Stimulated activated CD4-positive, alpha-beta T cell treated with anti-CD3 and anti-CD28 coated beads, Interleukin-1b, Interleukin-23, amount 100 ng/mL, for 1 hour (primary cell): ENCODE measurements at places on chromosomes 2 and 18.

GRCh38 chr2:200383380-200384110, 77.1 kb downstream of the SPATS2L start:
- no peak for DNase-seq

DNA sequence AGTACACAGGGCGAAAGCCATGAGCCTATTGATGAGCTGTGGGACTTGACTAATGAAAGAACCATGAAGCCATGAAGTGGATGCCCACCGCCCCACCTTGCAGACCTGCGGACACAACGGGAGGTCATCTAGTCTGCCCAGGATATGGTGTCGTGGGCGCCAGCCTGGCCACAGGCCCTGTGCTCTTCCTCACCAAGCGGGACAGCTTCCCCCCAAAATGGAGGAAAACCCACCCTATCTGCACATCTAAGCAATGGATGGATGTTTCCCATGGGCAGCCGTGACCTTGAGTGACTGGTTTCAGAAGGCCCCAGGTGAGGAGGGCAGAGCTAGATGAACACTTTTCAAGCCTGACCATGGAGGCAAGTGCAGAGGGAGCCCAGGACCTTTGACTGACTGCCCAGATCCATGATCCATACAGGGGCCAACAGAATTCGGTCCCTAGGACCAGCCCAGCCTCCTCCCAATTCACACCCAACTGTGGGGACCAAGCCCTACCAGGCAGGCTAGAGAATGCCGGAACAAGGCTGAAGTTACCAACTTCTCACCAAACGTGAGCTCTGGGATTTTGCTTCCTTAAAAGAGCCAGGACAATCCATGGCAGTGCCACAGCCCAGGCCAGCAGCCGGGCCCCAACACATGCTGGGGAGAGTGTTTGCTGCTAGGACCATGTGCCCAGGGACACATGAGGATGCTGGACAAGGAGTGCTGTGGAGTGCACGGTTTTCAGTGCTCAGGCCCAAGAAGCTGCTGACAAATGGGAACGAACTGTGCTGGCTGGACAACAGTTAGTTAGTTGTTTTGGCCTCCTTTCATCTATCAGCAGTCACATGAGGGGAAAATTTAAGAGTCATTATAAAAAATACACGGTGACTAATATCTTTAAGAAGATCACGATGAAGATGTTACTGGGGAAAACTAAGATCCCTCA, 249.4 kb downstream of the HDAC4 start:
- DNase-seq: no peak

DNA sequence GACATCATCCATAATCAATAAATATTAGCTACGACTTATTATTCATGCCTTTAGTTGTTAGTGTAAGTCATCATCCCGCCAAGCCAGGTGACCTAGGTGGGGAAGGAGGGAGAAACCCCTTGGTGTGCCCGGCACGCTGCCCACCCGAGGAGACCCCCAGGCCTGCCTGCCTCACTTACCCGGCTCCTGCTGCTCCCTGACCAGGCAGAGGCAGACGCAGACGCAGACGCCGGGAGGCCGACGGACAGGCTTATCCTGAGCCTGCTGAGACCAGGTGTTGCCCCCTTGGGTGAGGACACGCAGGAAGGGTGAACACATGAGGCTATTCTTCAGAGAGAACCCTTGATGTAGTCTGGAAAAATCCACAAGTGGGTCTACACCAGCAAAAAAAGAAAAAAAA, 401.8 kb downstream of the GALR1 start:
- DNase-seq: no peak

DNA sequence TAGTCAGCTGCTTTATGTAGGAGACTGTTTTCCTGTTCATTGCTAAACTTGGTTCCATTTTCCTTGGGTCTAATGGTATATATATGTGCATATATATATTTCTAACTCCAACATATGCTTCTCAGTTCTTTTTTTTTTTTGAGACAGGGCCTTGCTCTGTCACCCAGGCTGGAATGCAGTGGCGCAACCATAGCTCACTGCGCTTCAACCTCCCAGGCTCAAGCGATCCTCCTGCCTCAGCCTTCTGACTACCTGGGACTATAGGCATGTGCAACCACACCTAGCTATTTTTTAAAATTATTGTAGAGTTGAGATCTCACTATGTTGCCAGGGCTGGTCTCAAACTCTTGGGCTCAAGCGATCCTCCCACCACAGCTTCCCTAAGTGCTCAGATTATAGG, 22.1 kb downstream of the STPG4 start:
- no peak for DNase-seq

- no peak for DNase-seq
Observed at GRCh38 chr2:237199082-237199481, 113.4 kb downstream of the COPS8 start.

DNA sequence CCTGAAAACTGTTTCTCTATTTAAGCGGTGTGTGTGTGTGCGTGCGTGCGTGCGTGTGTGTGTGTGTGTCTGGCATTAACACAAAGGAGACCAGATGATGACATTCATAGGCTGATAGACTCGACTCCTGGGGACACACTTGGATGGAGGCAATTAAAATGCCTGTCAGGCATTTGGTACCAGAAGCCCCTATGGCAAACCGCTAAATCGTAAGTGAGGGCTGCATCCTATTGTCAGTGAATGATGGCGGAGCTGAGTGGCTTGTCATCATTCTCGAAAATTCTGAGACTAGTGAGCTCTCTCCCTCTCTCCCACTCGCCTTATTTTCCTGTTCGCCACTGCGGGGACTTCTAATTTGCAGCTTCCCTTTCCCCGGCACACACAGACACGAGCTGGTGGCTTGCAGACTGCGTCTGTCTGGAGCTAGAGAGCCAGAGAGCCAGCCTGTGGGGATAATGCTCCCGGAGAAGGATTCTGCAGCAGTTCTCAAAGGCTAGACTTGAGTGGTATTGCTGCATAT, 155.4 kb downstream of the MAP2 start:
- no peak for DNase-seq

DNA sequence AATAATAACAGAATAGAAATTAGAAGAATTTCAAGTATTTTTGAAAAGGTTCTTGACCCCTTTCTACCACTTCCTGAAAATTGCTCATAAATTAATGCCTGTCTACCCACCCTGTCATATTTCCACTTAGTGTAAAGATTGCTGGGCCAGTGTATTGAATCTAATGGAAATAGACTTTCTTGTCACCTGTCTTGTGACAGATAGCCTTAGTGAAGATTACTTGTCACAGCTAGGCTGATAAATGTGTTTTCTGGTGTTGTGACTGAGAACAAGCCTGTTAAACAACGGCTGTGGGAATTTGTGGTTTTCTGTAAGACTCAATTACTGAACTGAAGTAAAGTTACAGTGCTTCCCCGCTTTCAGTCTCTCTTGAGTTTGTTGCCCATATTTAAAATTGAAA, 37.0 kb downstream of the PIK3C3 start:
- no peak for DNase-seq

- no peak for DNase-seq
Observed at GRCh38 chr2:138503087-138503442, 1.5 kb downstream of the SPOPL start.

DNA sequence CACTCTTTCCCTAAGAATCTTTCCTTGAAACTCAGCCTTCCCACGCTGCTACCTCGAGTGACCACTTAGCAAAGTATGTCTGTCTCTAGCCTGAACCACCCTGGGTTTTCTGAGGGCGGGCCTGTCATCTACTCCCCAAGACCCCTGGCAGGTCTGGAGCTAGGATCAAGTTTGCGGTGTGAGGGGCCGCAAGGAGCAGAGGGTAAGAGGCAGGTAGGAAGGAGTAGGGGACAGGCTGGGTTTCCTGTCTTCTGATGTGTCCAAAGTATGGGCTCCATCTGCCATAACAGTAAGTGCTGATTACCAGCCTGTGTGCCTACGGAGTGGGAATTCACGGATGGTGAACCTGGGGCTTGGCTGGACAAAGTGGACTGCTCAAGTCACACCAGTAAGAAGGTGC, 25.4 kb downstream of the ZFP36L2 start:
- no peak for DNase-seq

DNA sequence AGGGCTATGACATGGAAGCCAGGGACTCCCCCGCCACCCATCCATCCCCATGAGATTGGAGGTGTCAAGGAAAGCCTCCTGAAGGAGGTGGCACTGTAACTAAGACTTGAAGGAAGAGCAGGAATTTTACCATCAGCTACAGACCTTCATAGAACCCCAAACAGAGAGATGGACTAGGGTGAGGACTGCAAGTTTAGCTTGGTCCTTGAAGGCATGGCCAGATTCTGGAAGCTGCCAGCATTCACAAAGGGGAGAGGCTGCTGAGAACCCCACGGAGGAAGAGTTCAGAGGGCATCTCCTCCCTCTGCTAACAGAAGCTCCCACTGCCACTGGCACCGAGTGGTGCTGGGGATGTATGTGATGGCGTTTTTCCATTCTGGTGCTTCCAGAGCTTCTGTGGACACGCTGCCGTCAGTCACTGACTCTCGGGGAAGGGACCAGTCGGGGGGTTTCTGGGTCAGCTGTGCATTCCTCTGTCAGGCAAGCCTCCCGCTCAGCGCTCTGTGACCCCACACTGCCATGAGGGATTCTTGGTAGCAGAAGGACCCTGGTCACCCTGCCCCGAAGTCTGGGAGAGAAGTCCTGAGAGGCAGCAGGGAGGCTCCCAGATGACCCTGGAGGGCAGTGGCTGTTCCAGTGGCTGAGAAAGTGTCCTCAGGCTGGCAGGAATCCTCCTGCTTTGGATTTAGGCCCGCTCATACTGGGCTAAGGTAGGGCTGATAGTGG, 18.1 kb downstream of the TMEM185B start:
- no peak for DNase-seq

GRCh38 chr2:209719034-209719433, 52.6 kb upstream of the UNC80 start:
- no peak for DNase-seq

DNA sequence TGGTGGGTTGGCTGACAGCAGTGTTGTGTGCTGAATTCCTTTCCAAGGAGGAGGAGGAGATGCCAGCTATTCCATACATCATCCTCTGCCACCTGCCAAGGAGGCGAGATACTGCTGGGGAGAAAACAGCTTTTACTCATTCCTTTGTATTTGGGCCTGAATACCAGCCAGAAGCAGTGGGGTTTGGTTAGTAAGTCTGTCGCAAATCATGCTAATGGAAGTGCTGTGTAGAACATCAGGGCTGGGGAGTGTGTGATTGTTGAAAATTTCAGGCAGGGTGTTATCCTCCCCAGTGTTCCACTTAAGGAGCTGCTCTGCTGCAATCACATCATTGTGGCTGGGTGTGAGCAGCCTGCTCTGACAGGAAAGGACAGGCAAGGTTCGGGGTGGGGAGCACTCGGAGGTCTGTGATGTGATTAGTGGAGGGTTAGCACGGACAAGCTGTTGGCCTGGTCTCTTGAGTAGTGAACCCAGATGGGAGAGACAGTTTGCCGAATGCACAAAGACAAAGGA, 128.2 kb upstream of the DLX2 start:
- DNase-seq: no peak

DNA sequence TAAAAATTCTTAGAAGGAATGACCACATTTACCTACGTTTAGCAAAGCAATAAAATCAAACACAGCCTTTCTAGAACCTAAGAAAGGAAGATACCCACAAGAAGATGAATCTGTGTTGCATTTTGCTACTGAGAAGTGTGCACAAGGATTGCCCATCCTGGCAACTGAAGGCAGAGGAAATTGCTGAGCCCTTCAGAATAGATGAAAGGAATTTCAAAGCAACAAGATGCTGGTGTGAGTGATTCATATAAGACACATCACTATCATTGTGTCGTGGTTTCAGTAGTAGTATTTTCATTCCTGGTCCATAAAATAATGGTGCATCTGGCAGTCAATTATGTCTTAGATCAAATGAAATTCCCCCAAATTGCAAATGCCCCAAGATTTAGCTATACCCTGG, 48.4 kb upstream of the ANKRD44 start:
- DNase-seq: no peak

GRCh38 chr18:45821026-45821425, 4.4 kb upstream of the SIGLEC15 start:
- DNase-seq: no peak

- no peak for DNase-seq
Observed at GRCh38 chr2:200077210-200077650, 121.8 kb downstream of the MAIP1 start.

GRCh38 chr2:97754690-97755346, 41.4 kb downstream of the ZAP70 start:
- no peak for DNase-seq

DNA sequence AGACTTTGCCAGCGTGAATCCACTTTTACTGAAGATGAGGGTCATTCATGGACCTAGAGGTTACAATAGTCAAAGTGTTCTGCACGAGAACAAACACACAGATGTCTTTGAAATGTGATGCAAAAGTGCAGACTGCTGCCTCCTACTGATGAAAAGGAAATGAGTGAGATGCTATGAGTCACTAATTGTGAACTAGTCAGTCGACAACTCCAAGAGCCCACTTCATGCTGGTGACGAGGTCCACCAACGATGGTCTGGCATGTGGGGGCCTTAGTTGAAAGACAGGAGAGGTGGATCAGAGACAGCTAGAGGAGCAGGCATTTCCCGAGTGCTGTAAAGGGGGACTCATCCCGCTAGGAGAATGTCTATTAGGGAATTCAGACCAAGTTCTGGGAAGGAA, 17.1 kb upstream of the ZNF236 start:
- no peak for DNase-seq

DNA sequence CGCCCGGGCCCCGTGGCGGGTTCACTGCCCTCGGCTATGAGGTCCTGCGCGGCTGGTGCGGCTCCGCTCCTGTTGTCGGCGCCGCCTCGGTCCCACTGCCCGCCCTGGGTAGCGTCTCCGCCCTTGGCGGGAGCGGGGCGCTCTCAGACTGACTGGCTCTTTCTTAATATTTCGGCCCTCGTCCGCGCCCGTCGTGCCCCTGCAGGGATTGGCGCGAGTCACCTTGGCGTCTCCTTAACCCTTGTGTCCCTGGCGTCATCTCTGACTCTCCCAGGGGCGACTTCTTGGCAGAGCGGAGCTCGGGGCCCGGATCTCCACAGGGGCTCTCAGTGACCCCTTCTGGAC, 1.3 kb downstream of the PTMA start:
- DNase-seq: peak; percentile 29

DNA sequence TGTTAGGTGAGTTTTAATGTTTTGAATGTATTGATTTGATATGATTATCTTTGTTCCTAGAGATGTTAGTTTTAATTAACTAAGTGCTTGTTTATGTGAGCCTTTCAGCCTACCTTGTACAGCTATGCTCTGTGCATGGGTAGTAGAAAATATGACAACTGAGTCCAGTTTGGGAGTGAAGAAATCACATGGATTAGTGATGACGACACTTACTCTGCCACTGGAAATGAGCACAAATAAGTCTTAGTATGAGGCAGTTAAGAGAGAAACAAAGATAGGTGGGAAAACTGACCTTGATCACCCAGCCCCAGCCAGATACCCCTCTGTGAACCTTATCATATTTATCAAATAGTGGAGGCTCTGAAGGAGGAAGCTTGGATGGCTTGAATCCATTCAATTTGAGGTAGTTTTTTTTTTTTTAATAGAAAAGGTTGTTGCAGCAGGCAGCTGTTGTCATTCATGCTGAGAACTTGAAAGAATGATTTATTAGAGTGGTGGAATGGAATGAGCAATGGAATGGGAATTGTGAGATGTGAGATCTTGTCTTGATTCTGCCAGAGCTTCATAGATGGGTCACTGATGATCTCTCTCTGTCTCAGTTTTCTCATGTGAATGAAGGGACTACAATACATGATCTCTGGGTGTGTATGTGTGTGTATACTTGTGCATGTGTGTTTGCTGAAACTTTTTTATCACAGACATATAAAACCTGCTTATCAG, 96.4 kb downstream of the MAP3K20 start:
- DNase-seq: no peak
